Caco-2 (cell line): ENCODE measurements at places on chromosomes 4 and X. TPM values are rescaled to one million over a fixed set of nuclear protein-coding genes. Genes with fewer than 3 reads are reported as not detected.
A peak's percentile ranks its signal among the peaks of the same experiment; 100 is the strongest.

- DNase-seq: no peak
Measured at GRCh38 chrX:43139645-43140044, 361.7 kb upstream of the PPP1R2C start.

DNA sequence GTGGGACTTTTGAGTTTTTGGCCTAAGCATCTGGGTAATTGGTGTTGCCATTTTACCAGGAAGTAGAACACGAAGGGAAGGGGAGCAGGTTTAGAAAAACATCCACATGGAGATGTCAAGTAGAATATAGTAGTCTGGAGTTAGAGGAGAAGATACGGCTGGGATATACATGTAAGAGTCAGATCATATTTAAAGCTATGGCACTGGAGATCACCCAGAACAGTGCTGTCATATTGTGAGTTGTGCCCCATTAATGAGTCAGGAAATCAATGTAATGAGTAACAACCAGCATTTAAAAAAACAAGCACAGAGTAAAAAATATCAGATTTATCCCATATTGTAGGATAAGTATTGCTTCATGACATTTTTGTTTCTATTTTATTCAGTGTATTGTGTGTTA is 4.2 kb downstream of the GSTCD start:
- DNase-seq: no peak

DNA sequence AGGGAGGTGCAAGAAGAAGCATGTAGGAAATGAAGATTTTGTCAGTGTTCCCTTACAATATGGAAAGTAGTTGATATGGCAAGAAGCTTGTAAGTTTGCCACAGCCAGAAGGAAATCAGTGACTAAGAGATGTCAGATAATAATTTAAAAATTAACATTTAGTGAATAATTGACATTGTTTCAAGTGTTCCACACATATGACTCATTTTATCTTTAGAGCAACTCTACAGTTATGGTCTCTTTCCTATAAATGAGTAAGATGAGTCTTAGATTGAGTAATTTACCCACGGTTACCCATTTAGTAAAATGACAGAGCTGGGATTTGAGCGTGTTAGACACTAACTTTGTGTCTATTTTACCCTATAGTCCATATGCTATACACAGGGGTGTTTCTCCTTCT is 300.3 kb upstream of the IRS4 start:
- no peak for DNase-seq

DNA sequence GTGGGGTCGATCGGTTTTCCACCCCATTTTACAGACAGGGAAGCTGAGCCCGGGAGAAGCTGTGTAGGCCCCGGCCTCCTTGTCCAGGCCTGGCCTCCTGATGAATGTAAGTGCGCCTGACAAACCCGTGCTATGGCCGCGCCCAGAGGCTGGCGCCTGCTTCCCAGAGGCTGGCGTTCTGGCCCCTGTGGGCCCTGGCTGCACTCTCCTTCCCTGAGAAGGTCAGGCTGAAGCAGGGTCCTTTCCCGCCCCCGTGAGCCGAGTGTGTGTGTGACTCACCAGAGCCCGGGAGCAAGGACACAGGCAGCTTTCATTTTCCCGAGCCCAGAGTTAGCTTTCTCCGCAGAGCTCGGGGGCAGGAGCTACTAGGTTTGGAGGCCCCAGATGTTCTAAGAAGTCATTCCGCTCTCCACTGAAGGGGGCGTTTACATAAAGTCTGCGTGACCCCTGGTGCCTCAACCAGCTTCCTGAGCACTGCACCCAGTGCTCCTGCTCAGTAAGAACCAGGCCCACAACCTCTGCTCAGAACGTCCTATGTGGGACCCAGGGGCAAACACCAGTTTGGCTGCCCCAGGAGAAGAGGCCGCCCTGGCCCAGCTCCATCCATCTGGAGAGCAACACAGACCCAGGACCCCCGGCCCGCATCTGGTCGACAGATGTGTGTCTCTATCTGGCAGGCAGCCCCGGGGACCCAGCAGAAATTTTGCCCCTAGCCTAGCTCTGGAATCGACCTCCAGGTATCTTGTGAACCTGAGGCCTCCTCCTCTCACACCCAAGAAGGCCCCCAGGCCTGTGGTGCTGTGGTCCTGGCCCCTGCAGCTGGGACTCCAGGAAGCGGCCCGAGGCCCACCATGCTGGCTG is 13.6 kb downstream of the UVSSA start:
- no peak for DNase-seq

The MAP3K15 gene
- total RNA-seq: 1.3 and 1.5 TPM in 2 replicates

The NRK gene
- 0.16 and 0.32 TPM in 2 replicates for total RNA-seq

The AADAT gene
- total RNA-seq: 8.4 and 10.5 TPM in 2 replicates

DNA sequence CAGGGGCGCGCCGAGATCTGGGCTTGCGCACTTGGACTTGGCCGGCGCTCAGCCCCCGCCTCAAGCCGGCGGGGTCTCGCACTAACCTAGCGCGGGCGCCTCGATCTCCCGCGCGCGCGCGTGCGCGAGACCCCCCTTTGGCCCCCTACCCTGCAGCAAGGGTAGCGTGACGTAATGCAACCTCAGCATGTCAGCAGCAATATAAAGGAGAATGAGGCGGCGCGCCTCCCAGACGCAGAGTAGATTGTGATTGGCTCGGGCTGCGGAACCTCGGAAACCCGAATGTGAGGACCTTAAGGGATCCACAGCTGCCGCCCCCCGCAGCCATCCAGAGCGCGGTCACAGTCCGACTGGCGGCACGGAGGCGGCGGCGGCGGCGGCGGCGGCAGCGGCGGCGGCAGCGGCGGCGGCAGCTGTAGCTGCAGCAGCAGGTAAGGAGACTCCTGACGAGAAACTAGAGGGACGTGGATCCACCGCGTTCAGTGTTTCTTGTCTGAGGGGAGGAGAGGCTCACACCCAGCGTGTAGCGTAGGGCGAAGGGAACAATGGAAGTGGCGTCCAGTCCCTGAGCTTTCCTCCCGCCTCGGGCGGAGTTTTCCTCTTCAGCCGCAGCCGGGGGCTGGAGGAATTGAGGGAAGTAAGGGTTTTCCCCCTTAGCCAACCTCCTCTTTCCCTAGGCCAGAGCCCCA is at the start of the genes SATL1 and ZNF711:
Gene SATL1, minus strand, starts transcription at position 19 of the 689 bp plus-strand sequence. CDS start 134,811 bp downstream, outside the sequence.
Gene ZNF711, plus strand, starts transcription at position 231 of the 689 bp plus-strand sequence. CDS start 3,582 bp downstream, outside the sequence.
- DNase-seq: peak; percentile 70

GRCh38 chr4:135515295-135515694 is 1313.7 kb upstream of the PABPC4L start:
- no peak for DNase-seq

The ENAM gene
- total RNA-seq: not detected in 2 replicates

GRCh38 chr4:85474818-85475630 is at the start of gene ARHGAP24:
ARHGAP24 (plus strand) TSS chr4:85475150.
- DNase-seq: peak; percentile 86

GRCh38 chr4:184349283-184350039 is 124.9 kb downstream of the IRF2 start:
- DNase-seq: no peak

DNA sequence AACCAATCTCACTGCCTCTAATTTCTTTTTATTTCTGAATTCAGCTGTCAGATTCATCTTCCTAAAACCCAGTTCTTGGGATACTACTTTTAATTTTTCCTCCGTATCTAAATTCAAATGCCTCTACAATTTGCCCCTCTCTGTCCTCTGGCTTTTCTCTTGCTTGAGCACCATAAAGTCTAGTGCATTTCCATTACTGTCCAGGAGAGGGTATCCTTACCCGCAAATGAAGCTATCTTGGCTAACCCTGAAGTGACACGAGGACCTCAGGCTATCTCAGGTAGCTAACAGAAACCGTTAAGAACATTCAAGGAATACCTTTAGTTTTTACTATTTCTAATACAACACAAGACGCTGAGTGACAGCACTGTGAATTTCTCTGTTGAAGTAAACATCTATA is 49.4 kb upstream of the PRR32 start:
- peak; percentile 37 for DNase-seq

The MAB21L2 gene
- total RNA-seq: not detected in 2 replicates

The CXorf49 gene
- total RNA-seq: not detected in 2 replicates

The ARMCX1 gene
- total RNA-seq: not detected in 2 replicates

DNA sequence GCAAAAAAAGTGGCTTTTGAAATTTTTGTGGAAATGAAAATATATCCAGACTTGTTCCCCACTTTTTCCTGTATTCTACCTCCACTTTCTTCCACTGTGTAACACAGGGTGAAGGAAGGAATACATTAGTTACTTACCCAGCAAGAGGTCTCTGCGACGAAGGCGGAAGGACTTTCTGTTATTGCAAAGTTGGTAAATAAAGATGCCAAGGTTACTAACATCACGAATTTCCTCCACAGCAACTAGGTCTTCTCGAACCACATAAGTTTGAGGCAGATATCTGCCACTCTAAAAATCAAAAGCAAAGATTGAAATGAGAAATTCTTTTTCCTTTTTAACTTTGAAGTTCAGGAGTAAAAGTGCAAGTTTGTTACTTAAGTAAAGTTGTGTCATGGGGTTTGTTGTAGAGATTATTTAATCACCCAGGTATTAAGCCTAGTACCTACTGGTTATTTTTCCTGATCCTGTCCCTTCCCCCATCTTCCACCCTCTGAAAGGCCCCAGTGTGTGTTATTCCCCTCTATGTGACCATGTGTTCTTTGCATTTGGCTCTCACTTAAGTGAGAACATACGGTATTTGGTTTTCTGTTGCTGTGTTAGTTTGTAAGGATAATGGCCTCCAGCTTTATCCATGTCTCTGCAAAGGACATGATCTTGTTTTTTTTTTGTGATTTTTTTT is 5.8 kb downstream of the ITM2A start:
- DNase-seq: no peak

- no peak for DNase-seq
Measured at GRCh38 chrX:110049096-110049495, 46.2 kb downstream of the TMEM164 start.

The RAB33A gene
- 0.35 TPM in 1 of 2 replicates, not detected in the other for total RNA-seq

- DNase-seq: no peak
Measured at GRCh38 chr4:128039568-128039967, 21.5 kb upstream of the LARP1B start.

- no peak for DNase-seq
Measured at GRCh38 chr4:61299316-61299715, 99.2 kb downstream of the ADGRL3 start.

- no peak for DNase-seq
Measured at GRCh38 chrX:71632923-71633657, 14.8 kb upstream of the CXCR3 start.

DNA sequence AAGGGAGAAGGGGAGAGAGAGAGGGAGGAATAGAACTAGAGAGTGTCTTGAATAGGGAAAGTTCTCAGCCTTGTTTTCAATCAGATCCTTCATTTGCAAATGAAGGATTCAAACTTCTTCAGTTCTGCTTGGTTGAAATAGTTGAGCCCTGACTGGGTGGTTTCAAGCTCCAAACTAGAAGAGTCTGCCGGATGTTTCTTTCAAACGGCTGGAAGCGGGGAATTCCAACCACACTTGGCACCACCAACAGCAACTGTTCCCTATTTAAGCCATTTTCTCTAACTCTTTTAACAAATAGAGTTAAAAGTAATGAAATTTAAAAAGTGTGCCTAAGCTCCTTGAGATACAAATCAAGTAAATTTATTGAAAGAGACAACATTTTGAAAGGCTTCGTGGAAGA is 67.5 kb upstream of the DDX60 start:
- no peak for DNase-seq

GRCh38 chr4:55074386-55074785 is 51.0 kb downstream of the KDR start:
- DNase-seq: no peak

DNA sequence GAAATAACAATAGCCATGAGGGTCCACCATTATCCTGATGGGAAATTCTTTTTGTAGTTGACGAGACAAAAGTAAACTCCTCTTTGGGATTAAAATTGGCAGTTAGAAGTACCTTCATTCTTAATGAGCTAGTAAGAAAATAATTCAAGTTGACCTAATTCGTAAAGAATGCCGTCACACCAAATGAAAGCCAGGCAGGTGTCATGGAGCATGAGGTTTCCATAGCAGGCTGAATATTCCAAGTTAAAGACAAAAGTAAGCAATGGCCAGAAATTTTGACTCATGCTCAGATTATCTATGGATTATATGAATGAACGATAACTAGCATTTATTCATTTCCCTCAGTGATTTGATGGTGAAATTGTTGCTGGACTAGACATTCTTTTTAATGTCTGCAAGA is 192.2 kb upstream of the FAT1 start:
- no peak for DNase-seq

The GASK1B gene
- total RNA-seq: 42.5 and 48.5 TPM in 2 replicates

DNA sequence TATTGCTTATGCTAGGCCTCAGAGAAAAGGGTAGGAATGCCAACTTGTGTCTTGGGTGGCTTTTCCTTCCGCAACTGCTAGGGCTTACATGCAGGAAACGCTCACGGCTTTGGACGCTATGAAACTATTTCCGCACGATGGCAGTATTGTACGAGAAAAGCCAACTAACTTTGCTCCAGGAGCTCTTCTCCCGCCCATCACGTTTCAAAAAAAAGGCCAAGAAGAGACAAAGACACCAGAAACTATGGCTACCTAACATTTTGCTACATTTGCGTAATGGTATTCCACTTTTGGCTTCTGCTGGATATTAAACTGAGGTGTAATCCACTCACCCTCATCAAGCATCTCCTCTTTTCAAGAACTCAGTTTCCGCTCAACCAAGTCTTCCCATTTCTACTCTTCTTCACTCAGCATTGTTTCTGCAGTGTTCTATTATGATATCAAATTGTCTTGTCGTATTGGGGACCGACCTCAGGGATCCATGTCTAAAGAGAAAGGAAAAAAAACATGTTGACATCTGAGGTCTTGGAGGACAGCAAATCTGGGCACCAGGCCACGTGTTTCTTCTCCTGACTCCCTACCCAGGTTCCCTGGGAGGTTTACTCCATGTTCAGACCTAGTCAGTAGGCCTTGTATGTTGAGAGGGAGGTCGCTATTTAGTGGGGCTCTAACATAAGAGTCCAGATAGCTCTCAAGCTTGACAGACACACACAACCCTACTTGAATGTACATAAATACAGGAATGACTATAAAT is 239.4 kb upstream of the STK26 start:
- DNase-seq: no peak

The RAB41 gene
- not detected in 2 replicates for total RNA-seq

GRCh38 chr4:7652451-7652881 is 217.7 kb upstream of the PSAPL1 start:
- DNase-seq: no peak

The MAGEA6 gene
- total RNA-seq: not detected in 2 replicates

GRCh38 chr4:72448231-72448630 is 120.8 kb downstream of the ADAMTS3 start:
- DNase-seq: no peak

The SPACA5 gene
- total RNA-seq: not detected in 2 replicates

The SNX25 gene
- total RNA-seq: 9.3 and 10.2 TPM in 2 replicates

DNA sequence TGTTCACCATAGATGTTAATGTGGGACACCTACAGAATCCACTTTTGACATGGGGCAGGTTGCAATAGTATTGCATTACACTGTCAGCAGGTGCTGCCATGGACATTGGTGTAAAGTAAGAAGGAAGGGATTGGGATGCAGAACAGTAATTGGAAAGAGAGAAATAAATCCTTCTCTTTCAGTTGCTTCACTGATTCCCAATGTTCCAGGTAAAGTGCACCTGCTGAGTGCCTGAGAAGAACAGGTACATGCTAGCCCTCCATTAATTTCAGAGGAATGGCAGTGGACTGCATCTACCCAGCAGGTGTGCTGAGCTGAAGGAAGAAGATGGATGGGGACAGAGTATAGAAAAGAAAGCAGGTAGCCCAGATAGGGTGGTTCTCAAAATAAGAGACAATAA is 248.5 kb downstream of the TENM3 start:
- no peak for DNase-seq

- DNase-seq: no peak
Measured at GRCh38 chr4:36251983-36252382, 7.7 kb upstream of the ARAP2 start.
